ENCODE measurements at places on chromosomes 16 and 17. TPM values are rescaled to one million over a fixed set of nuclear protein-coding genes. Genes with fewer than 3 reads are reported as not detected.
A peak's percentile ranks its signal among the peaks of the same experiment; 100 is the strongest.

GRCh38 chr17:81808778-81809555, 5.0 kb downstream of the GCGR start:
- DNase-seq = no peak

The KRT17 gene
- not detected for total RNA-seq

The LAT gene
- 4.7 TPM for total RNA-seq

GRCh38 chr17:57987581-57988300, at the start of gene VEZF1:
TSS of gene VEZF1 (minus strand) at chr17:57988254. CDS start at chr17:57988111, 143 bp downstream.
- peak; percentile 81 for DNase-seq

DNA sequence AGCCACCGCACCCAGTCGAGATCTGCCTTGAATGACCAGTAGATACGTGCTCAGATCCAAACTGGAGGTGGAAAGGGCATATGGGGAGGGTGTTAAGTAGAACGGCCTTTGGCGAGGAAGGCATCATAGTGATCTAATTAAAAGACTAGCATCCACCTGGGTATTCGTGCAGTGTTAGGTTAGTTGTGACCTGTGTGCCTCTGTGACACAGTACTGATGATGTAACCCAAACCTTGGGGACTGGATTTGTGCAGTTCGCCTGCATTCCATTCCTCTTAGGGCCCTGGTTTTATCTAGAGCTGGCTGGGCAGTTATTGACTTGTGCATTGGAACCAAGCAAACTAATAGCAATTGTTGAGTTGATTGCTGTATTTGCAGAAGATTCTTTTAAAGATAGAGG, 47.9 kb downstream of the SNX29 start:
- DNase-seq = no peak

DNA sequence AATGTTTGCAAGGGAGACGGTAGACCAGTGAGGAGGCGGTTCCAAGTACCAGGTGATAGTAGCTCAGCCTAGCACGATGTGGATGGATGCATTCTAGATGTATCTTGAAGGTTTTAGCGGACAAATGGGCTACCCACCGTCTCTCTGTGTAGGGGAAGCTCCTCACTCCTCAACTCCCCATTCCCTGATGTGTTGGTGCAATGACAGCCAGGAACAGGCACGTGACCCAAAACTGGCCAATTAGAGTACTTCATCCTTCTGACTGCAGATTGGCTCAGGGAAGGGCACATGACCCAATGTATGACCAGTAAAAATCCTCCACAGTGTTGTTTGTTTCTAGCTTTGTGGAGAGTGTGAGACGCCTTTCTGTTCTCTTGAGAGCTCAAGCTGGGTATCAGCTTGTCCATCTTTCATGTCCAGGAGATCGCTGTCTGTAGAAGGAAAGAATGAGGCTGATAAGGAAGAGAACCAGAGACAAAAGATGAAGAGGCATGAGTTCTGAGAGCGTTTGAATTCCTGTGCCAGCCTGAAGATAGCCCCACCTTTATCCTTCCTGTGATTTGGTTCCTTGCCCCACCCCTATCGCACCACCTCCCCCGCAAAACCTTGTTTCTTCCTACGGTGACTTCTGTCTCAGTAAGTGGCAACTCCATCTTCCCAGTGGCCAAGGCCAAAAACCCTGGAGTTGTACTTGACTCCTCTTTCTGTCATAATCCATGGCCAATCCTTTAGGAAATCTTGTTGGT, 2.3 kb upstream of the BORCS6 start:
- peak; percentile 97 for DNase-seq

The SLC52A1 gene
- not detected for total RNA-seq

- DNase-seq = no peak
These were observed 79.8 kb upstream of the TMEM132E start for GRCh38 chr17:34499576-34499975.

- DNase-seq = no peak
These were observed 10.4 kb downstream of the HAS3 start for GRCh38 chr16:69115837-69116236.

GRCh38 chr17:82022310-82022980, at the start of gene CENPX:
TSS of gene CENPX (minus strand) at chr17:82022878. CDS start at chr17:82022861, 17 bp downstream.
- DNase-seq = no peak

The SCGB1C2 gene
- not detected for total RNA-seq

DNA sequence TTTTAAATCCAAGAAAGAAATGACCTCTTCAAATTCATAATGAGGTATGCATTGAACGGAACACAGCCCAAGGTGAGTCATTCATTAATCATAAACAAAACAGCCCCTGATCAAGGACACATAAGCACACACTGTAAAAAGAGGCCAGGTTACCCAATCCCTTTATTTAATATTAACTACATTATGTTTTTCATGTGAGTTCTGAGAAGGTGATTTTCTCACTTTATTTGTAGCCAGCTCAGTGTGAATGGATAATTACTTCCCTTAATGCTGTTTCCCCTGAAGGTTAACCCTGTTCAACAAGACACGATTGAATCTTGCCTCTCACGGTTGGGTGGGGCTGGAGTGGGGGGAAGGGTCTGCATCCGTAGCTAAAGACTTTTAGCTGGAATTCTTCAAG, 257.3 kb upstream of the SALL1 start:
- DNase-seq = no peak

GRCh38 chr17:57401556-57402488, 145.5 kb downstream of the MSI2 start:
- no peak for DNase-seq

The PPM1E gene
- total RNA-seq = 10.4 TPM

DNA sequence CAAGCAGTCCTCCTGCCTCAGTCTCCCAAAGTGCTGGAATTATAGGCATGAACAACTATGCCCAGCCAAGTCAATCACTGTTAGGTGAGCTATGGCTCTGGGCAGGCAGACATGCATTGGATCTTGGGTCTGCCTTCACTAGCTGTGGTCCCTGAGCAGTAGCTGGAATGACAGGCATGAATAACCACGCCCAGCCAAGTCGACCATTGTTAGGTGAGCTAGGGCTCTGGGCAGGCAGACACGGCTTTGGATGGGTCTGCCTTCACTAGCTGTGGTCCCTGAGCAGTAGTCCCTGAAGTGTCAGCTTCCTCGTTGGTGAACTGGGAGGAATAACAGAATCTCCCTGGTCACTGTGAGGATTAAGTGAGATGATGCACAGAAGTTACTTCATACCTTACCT, 6.4 kb downstream of the MRM3 start:
- DNase-seq = no peak

- DNase-seq = peak; percentile 12
These were observed 999 bp downstream of the CMC2 start for GRCh38 chr16:81005610-81006161.
